Fibroblast of mammary gland (primary cell): ENCODE measurements at places on chromosomes 3 and 15.

GRCh38 chr3:72678380-72678779, 169.9 kb downstream of the SHQ1 start:
- DNase-seq: no peak

DNA sequence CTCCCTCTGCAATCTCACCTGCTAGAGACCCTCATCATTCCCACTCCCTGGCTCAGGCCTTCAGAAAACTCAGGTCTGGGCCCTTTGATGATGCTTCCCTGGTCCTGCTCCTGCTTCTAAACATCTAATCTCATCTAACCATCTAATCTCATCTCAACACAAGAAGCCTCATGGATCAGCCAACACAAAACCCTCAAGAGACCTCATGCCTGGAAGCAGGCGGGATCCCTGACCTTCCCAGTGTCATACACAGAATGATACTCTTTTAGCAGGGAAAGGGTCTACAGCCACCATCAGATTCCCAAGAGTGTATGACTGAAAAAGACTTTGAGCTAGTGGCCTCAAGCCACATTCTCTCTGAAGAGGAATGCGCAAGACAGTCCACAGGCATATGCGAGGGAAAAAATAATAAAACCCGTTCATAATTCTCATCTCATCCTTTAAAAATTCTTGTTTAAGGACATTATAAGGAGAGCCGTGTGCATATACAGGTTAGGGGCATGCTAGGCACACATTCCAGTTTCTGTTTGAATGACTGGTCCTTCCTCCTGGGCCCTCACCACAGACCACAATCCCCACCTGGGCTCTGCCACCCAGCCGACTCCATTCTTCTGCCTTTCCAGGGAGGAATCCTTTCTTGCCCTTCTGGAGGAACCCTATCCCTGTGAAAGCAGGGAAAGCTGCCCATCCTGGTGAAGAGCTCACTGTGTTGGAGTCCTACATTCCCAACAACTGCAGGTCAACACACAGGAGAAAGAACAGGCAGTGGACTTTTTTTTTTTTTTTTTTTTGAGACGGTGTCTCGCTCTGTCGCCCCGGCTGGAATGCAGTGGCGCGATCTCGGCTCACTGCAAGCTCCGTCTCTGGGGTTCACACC, 2.2 kb downstream of the ZXDC start:
- DNase-seq: no peak

DNA sequence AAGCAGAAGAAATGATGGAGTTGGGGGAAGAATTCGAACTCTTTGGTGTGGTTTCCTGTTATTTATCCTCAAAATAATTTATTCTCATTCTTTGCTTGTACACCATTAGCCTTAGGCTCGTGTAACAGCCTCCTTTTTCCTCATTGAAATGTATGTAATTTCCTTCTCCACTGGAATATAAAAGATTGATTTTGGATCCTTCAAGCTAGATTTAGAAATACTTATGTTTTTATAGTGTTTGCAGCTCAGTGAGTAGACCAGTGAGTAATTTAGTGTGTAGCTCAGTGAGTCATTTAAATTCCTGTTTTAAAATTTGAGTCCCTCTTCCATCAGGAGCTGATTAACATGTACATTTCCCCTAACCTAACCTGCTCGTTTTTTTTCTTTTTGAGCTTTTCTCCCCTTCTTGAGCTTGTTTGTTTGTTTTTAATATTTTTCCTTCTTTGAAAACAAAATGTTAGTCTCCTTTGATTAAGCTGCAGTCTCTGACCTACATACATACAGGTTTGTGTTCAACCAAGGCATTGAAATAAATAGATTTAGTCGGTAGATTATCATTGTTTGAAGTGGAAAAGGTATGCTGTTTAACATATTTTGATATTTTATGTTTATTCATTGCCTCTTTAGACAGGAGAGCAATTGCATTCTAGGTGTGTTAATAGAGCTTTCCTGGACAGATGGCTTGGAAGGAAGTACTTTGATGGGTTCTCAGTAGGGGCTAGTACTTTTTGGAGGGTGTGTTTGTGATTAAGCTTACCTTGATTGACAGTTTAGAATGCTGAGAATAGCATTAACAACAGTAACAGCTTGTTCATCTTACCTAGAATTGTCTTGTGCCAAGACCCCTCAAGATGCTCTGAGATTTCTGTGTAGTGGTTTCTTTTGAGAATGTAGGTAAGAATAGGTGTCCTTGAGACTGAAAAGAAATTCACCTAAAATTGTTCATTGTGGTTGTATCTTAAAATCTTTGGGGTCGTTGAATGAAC, 5.9 kb downstream of the USP3 start:
- peak; percentile 86 for DNase-seq

DNA sequence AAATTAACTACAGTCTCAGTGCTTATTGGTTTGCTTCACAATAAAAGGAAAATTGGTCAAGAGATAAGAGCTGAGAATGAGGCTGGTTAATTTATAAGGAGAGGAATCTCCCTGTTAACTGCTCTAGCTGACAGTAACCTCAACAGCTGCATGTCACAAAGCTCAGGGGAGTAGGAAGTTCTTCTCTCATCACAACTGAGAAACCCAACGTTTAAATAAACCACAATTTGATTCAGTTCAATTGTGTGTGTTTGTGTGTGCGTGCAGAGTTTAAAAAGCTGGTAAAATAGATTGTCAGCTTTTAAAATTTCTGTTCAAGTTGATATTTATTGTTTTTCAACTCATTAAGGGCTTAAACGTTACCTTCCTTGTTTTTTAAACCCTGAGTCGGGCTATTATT, 3.5 kb upstream of the TGFBR2 start:
- no peak for DNase-seq

DNA sequence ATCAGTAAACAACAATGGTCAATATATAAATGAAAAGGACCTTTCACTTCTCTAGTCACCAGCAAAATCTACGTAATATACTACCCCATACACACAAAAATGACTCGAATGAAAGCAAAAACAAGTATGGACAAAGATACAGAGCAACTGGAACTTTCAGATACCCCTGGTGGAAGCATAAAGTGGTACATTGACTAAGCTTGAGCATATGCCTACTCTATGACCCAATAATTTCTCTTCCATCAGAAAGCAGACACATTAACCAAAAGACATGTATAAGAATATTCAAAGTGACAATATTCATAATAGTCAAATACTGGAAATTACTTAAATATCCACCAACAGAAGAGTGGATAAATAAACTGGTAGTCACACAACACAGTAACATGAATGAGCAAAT, 86.0 kb downstream of the EFL1 start:
- DNase-seq: no peak

- no peak for DNase-seq
These were observed 49.9 kb downstream of the GRIP2 start for GRCh38 chr3:14490255-14490654.

DNA sequence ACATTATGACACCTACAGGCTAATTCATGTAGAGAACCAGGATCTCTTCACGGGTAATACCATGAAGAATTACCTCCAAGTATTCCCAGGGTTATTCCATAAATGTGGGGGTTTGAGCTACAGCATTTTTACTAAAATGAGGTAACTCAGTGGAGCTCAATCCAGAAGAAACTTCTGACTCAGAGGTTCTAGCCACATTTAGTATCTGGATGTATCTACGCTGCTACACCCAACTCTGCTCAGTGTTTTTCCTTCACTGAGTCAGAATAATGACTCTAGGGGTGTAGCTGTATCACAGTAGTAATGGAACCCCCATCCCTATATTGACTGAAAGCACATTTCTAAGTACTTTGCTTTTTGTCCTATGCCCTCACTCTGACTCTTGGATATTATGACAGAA, 52.4 kb downstream of the COPS2 start:
- DNase-seq: peak; percentile 72

- DNase-seq: peak; percentile 35
These were observed 77.7 kb upstream of the LIMD1 start for GRCh38 chr3:45516829-45517228.

DNA sequence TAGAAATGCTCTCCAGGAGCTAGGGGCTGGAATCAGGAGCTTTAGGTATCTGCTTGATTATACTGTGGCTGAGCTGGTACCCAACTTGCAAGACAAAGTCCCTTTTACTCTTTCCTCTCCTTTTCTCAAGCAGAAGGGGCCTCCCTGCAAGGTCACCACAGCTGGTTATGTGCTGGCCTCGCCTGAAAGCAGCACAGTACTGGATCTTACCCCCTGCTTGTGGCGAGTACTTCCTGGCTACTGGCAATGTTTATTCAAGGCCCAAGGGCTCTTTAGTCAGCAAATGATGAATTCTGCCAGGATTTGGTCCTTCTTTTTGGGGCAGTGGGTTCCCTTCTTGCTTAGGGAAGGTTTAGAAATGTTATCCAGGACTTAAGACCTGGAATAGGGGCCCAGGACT, 234.6 kb downstream of the RAP2B start:
- DNase-seq: no peak

- no peak for DNase-seq
These were observed 254.1 kb upstream of the SATB1 start for GRCh38 chr3:18679238-18679637.

DNA sequence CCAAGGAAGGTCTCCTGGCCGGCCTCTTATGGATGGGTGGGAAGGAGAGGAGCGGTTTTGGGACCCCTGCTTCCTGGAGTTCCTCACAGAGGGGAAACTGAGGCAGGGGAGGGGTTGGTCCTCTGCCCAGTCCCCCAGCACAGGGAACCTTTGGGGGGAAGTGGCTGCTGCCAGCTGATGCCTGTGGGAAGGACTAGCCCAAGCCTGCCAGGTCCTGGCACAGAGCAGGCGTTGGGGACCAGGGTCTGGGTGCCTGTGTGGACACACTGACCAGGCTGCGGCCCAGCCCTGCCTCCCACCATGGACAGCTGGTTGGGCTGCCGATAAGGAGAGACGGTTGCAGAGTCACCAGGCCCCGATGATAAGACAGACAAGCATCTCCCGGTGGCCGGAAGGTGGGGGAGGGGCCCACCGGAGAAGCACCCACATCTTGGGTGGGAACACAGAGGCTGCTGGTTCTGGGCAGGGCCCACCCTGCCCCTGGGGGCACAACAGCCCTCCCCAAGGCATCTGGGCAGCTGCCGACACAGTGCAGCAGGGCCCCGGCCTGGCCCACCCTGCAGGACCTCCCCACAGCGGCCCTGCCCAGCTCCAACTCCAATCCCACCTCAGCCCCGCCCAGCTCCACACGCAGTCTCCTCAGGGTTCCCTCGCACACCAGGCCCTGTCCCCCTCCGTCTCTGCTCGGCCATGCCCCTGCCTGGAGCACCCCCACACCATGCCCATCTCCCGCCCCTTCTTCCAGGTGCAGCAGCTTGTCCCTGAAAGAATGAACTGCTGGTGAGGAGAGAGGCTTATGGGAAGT, 50.7 kb downstream of the DNAJB8 start:
- no peak for DNase-seq

GRCh38 chr3:39250116-39250747, 29.6 kb downstream of the CX3CR1 start:
- peak; percentile 36 for DNase-seq

GRCh38 chr3:134971306-134971705, 176.2 kb downstream of the EPHB1 start:
- no peak for DNase-seq

DNA sequence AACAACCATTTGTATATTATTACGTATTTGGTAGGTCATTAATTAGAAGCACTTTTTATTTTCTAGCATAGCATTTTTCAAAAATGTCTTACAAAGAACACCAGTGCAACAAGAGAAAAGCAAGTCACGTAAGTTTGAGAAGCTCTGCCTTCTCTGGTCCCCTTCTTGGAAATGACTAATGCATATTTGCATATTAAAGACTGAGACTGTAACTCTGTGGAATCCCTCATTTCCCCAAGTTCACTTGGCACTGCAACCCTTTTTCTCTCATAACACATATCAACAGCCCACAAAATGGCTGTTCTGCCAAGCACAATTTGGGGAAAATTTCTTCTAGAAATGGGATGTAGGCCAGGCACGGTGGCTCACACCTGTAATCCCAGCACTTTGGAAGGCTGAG, 176.3 kb downstream of the ERC2 start:
- DNase-seq: no peak

- no peak for DNase-seq
These were observed 31.6 kb upstream of the SEMA3F start for GRCh38 chr3:50123394-50124051.

DNA sequence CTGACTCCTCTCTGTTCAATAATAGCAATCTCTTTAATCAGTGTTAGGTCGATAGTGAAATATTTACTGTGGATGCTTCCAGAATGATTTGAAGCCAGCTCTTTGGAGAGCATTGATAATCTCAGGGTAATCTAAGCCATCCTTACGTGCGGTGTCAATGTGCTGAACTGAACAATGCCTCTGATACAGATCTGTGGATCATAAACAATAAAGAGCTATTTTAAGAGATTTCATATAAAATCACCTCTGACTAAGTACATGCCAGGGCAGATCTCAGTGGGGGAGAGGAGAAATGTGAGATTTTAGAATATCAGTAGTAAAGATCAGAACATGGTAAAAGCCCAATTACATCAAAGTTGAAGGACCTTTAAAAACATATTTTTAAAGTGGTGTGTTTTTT, 319.3 kb upstream of the GBE1 start:
- no peak for DNase-seq

DNA sequence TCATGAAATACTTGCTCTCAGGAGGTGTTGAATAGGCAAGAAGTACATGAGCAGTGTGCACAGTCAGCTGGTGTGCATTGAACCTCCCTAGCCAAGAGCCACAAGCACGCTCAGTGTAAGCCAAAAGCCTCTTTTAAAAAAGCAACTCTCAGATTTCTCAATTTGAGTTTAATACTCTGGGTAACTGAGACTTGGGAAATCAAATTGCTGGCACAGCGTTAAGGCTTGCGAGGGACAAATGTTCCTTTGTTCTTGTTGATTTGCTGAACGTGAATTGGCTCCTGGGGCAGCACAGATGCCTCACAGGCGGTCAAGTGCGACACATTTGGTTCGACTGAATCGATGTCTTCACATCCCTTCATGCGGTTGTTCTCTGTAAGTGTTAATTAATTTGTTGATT, at the start of gene FAM240A:
TSS of gene FAM240A (plus strand) at position 202 of the 400 bp plus-strand sequence. CDS start at position 361, 159 bp downstream.
- no peak for DNase-seq

- DNase-seq: no peak
These were observed at the start of gene CACNA2D3 for GRCh38 chr3:54122324-54123002. Gene CACNA2D3 (plus strand): TSS chr3:54122552.

DNA sequence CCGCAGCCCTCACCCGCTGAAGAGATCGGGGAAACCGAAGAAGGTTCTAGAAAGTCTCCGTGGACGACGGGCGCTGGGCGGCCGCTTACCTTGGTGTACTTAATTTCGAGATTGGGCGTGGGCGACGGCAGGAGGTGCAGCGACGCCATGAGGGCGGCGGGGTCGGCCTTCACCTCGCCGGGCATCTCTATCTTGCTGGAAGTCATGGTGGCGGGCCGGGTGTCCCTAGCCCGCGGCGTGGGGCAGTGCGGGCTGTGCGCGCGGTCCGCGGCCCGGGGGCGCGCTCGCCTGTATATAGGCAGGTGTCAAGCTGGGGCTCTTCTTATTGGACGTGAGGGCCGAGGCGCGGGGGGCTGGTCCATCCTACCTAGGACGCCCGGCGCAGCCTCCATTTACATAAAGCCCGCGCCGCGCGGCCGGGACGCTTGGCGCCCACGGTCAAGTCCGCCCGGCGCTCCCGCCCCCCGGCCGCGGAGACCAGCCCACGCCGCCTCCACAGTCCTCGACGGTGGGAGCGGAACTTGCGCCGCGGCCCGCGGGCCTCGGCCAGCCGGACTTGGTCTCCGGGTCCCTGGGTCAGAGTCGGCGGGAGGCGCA, at the start of gene ALDH1A2:
TSS of gene ALDH1A2 (minus strand) at position 267 of the 597 bp plus-strand sequence. CDS start at position 206, 61 bp downstream.
- DNase-seq: no peak
